ENCODE measurements at places on chromosomes 6 and 20.

DNA sequence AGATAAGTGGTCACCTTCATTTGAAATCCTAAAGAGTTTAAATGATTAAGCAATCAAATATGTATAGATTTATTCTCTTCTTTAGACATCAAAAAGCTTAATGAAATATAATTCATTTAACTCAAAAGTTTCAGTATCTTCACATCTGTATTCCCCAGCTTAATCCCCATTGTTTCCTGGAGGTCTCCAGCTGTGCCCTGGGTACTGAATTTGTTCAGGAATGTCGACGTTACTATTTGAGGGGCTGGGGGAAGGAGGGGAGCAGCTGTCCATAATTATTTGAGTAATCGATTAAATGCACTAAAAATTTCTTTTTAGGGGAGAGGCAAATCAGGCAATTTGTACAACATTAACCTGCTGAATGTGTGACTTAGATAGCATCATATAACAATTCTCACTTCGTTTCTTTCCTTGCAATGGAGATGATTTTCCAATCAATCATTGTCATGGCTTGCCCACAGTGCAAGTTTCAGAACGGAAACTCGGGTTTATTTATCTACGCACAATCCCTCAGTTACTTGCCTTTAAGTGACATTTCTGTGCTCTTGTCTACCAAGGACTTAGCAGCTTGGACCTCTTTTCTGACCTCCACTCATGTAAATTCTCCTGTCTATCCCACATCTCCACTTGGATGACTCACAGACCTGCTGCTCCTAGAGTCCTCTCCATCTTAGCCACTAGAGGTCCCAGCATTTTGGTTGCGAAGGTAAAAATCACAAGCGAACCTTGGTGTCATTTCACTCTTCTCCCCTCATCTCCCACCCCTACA, 3.9 kb downstream of the DOK5 start:
- no peak for DNase-seq

GRCh38 chr6:92023410-92023966, 1395.9 kb downstream of the EPHA7 start:
- no peak for DNase-seq

GRCh38 chr20:11315525-11315924, 602.2 kb upstream of the BTBD3 start:
- no peak for DNase-seq

DNA sequence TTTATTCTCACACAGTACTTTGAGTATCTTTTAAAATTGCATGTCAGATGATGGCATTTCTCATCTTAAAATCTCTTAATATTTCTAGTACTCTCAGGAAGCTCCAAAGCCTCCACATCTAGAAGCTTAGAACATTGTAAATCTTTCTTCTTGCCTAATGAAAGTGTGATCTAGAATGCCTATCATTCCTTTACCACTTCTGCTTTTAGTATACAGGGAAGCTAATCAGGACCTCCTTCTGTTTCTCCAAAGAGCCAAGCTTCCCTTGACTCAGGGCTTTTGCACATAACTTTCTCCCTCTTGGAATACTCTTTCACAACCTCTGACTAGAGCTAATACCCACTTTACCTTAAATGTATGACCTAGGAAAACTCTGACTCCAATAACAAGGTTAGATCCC, 7.5 kb upstream of the ELOVL4 start:
- no peak for DNase-seq

- peak; percentile 98 for DNase-seq
These were observed 114.5 kb downstream of the RNF144B start for GRCh38 chr6:18501663-18502013.

DNA sequence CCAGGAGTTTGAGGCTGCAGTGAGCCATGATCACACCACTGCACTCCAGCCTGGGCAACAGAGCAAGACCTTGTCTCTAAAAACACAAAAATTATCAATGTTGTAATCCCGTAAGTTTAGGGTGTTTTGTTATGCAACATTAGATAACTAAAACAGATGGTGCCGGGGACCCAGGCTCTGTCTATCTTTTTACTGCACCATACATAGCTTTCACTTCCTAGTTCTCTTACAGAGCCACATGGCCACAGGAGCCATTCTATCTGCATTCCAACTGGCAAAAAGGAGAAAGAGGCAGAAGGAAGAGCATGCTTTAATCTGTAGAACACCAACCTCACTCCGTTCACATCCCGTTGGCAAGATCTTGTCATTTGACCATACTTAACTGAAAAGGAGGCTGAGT, 5.4 kb upstream of the TCF15 start:
- DNase-seq = no peak
